ENCODE measurements at places on chromosomes 3 and 15. TPM values are rescaled to one million over a fixed set of nuclear protein-coding genes. Genes with fewer than 3 reads are reported as not detected.

C15orf62 gene
- not detected for total RNA-seq

GRCh38 chr15:70643783-70644125, 119.6 kb downstream of the UACA start:
- DNase-seq: peak; percentile 40
- peak overlapping the region; percentile 41 for H3K4me3 ChIP-seq

GRCh38 chr15:39502082-39502447, 78.8 kb upstream of the THBS1 start:
- peaks cover 5% of the 10 kb centered on the region for H3K36me3 ChIP-seq
- DNase-seq: no peak
- peaks cover 79% of the 10 kb centered on the region for H3K4me1 ChIP-seq

GASK1A gene
- not detected for total RNA-seq

DNA sequence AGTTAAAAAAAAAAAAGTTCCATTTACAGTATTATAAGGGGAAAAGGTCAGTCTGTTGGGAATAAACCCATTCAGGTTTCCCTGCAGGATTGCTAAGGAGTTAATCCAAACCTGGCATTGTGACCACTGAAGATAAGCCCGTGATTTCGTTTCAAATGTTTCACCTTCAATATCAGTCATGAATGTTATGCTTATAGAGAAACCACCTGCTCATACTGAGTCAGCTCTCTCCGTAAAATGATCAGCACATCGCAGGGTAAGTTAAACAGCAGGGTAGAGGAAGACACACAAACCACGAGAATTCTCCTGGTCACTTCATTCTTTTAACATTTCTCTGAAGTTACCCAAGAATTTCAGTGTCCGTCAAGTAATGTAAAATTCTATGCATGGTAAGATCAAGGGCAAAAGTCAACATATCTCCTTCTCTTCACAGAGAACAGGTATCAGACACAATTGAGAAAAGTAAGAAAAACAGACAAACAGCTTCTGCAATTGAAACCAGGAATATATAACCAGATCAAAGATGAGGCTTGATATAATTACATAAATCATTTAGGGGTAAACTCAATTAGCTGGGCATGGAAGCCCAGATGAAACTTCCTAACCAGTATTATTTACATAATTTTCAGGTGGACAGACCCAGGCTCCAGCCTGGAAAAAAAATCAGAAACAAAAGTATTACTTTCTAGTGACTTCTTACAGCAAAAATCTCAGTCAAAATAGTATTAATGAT, 67.6 kb upstream of the ARHGEF3 start:
- H3K27ac ChIP-seq: no peak overlapping the region
- H3K4me3 ChIP-seq: no peak overlapping the region
- peaks cover 20% of the 10 kb centered on the region for H3K4me1 ChIP-seq
- no peaks in the 10 kb centered on the region for H3K36me3 ChIP-seq

DNA sequence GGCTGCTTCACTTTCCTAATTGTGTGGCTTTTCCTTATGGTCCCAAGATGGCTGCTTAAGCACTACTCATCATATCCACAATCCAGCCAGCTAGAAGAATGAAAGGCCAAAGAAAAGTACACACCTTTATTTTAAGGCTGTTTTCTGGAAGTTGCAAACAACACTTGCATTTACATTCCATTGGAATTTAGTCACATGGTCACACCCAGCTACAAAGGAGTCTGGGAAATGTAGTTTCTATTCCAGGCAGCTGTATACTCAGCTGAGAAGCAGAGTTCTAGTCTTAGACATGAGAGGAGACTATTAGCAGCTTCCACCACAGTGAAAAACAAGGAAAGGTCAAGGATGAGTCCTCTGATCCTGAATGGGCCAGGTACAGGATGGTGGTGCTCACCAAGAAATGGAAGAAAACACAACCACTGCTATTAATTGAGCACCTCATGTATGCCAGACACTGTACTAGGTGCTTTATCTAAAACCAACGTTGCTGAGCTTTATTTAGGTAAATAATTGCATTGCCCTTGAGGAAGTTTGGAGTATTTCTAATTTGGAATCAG, 28.0 kb upstream of the ATG7 start:
- H3K4me3 ChIP-seq: no peak overlapping the region
- H3K27me3 ChIP-seq: no peaks in the 10 kb centered on the region
- 0 out of 2 replicates have a peak overlapping the region, but pooled peaks have one; percentile 36 for H3K27ac ChIP-seq
- DNase-seq: peak; percentile 53
- H3K36me3 ChIP-seq: peaks cover 34% of the 10 kb centered on the region
- peaks cover 41% of the 10 kb centered on the region for H3K4me1 ChIP-seq

DNA sequence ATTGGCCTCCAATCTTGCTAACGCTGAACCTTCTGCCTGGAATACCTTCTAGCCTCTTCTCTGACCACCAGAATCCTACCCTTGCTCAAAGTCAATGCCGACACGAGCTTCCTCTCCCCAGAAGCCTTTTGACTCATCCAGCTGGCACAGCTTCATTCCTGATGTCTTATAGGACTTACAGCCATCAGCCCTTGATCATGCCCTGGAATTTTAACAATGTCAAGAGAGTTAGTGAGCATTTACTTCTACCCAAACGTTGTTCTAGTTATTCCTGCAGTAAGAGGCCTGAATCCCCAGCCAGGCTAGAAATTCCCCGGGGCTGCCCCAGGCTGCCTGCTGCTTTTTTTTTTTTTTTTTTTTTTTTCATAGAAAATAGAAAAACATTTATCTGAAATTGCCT, 3.9 kb downstream of the CYP1A2 start:
- H3K27ac ChIP-seq: no peak overlapping the region
- H3K4me3 ChIP-seq: no peak overlapping the region
- H3K36me3 ChIP-seq: no peaks in the 10 kb centered on the region
- peaks cover 7% of the 10 kb centered on the region for H3K27me3 ChIP-seq

DNA sequence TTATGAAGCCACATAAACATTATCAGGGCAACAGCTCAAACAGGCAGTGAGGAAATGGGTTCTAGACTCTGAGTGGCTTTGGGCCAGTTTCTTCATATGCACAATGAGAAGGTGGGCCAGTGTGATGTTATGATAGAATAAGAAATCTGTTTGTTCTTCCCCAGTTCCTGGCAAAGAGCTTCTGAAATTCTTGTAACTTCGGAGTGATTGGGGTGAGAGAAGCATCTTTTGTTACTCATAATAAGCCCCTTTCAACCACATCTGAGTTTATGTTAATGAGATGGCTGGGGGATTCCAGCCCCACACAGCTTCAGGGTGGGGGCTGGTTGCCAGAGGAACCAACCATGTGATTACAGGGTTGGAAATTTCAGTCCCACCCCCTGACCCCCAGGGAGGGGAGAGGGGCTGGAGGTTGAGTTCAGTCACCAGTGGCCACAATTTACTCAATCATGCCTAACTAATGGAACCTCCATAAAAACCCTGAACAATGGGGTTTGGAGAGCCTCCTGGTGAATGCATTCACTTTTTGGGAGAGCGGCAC, 57.0 kb upstream of the FRMD4B start:
- no peak overlapping the region for H3K27ac ChIP-seq
- H3K36me3 ChIP-seq: no peaks in the 10 kb centered on the region
- H3K4me1 ChIP-seq: peaks cover 21% of the 10 kb centered on the region
- DNase-seq: no peak
- peaks cover 1% of the 10 kb centered on the region for H3K27me3 ChIP-seq
